Activated CD4-positive, alpha-beta T cell treated with anti-CD3 and anti-CD28 coated beads for 48 hours (primary cell): ENCODE measurements at places on chromosomes 11 and 22.
A peak's percentile ranks its signal among the peaks of the same experiment; 100 is the strongest.

DNA sequence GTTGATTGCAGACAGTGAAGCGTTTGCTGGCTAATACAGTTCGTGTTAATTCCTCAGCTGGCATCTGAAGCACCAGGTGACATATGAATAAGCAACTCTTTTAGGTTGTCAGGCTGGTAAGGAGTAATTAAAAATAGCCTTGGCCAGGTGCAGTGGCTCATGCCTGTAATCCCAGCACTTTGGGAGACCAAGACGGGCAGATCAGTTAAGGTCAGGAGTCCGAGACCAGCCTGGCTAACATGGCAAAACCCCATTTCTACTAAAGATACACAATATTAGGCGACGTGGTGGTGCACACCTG is 74.9 kb downstream of the CECR2 start:
- DNase-seq, result no peak

- DNase-seq, result peak; percentile 42
These were observed 798 bp downstream of the BCR start for GRCh38 chr22:23180893-23181720.

GRCh38 chr11:20238712-20239111 is 78.4 kb upstream of the DBX1 start:
- no peak for DNase-seq

DNA sequence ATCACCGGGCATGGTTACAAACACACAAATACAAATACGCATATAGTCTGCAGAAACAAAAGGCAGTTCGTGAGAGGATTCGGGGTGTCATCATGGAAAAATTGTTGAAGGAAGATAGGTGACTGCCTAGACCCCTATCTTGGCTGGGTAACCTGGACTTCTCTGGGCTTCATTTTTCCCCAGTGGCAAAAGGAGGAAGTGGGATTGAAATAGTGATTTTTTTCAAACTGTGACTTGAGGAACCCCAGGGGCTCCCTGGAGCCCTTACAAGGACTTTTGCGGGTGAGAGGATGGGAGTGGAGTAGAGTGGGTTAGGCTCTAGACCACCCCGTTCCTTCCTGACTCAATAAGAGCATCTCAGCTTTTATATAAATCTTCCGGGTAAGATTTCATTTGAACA is 1.0 kb upstream of the ELF5 start:
- no peak for DNase-seq

- no peak for DNase-seq
These were observed 49.7 kb downstream of the RTN4R start for GRCh38 chr22:20218326-20218872.

DNA sequence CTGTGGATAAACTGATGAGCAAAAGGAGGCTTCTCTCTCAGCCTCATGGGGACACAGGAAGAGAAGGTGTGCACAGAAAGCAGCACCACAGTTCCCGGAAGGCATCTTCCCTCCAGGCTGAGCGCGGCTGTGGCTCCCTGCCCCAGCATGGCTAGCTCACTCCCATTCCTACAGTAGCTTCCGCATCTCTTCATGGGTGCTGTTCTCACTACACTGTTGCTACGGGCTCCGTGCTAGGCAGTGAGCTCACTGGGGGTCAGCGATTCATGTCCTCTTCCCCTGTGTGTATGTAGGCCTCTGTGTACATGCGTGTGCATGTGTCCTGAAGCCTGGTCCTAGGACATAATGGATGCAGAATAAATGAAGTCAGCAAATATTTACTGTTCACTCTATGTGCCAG is 64.3 kb downstream of the MICAL3 start:
- DNase-seq, result no peak

- DNase-seq, result no peak
These were observed 97.4 kb upstream of the IGLL5 start for GRCh38 chr22:22789922-22790845.

DNA sequence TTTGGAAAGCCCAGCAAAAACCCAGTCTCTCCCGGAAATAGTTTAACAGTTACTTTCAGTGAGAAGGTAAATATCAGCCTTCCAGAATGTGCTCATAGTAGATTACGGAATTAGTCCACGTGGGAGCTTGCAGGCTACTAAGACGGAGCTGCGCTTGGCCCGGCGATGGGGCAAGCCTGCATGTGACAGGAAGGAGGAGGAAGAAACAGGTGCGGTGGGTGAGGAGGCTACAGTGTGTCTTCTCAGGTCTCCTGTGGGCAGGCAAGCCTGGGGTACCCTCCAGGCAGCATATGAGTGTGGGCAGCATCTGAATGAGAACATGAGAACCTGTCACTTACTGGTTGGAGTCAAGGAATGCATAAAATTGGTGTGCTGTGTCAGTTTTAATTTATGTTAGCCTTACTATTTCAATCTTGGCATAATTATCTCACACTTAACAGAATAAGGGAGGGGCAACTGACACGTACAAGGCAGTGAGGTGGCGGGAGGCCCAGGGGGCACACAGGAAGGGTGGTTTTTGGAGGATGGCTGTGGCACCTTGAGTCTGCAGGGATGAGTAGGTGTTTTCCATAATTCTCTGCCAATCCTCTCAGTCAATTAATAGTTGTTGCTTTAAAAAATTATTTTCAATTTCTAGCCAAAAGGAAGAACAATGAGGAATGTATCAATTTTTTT is 35.7 kb downstream of the CLMP start:
- DNase-seq, result peak; percentile 43

DNA sequence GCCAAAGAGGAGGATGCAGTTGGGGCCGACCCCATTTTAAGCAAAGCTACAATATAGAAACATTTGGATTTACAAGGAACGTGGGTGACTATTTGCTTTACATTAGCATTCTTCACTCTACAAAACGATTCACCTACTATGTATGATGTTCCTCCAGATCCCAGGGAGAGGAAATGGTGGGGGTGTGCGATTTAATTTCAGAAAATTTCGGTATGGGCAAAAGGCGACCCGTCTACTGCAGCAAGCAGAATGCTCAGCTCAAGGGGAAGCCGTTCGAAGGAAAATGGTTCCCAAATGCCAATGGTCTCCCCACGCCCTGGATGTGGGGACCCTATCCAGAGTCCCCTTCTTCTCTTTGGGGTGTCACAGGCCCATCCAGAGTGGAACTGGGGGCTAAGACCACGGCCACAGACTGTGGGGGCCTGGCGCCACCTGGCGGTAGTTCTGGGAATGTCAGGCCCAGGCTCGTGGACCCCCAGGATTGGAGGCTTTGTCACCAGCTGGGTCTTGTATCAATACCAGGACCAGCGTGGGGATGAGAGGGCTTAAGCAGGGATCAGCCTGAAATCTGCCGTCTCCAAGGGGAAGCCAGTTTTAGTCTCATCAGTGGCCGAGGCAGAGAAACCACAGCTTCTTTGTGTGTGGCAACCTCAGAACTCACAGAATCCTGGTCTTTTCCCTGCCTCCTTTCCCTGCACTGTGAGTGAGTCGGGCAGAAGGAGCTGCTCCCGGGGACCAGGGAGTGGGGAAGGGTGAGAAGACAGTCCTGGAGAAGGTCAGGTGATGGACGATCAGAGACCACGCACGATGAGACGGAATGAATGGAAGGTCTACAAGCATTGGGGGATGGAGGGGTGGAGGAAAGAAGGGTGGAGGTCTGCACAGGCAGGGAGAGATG is 8.4 kb downstream of the LRRC10B start:
- DNase-seq, result peak; percentile 66

DNA sequence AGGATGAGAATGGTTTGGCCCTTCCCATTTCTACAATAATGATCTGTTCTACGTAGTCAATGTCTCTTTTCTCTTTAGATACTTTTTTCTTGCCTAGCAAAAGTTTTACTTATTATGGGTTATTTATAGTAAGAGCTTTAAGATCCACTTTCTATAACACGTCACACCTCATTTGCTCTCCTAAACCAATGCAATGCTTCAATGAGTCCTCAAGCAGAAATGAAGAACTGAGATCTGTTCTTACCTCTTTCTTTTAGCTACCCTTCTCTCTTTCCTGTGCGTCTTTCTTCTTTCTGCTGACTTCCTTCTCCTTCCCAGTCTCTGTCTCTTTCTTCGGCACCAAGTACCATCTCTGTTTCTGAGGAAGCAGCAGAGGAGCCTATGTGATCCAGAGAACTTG is 61.8 kb downstream of the SNX19 start:
- no peak for DNase-seq

DNA sequence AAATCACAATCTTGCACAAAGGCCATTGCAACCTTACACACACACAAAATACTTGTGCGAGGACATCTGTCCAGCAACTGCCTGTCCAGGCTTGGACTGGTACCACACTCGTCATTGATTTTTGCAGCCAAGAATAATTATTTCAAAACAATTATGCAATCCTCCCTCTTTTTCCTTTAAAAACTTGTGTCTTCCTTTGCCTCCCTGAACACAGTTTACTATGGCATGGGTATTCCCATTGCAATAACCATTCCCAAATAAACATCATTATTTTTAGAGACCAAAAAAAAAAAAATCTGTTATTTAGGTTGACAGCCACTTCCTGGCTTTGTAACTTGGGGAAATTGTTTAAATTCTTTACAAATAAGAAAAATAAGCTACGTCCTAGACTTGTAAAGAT is 54.0 kb downstream of the C11orf91 start:
- DNase-seq, result no peak

- DNase-seq, result no peak
These were observed 91.0 kb downstream of the SERGEF start for GRCh38 chr11:17921659-17922415.

GRCh38 chr11:2401436-2401984 is 960 bp downstream of the TSSC4 start:
- no peak for DNase-seq

- DNase-seq, result no peak
These were observed 3.9 kb downstream of the IFITM10 start for GRCh38 chr11:1746511-1746931.

DNA sequence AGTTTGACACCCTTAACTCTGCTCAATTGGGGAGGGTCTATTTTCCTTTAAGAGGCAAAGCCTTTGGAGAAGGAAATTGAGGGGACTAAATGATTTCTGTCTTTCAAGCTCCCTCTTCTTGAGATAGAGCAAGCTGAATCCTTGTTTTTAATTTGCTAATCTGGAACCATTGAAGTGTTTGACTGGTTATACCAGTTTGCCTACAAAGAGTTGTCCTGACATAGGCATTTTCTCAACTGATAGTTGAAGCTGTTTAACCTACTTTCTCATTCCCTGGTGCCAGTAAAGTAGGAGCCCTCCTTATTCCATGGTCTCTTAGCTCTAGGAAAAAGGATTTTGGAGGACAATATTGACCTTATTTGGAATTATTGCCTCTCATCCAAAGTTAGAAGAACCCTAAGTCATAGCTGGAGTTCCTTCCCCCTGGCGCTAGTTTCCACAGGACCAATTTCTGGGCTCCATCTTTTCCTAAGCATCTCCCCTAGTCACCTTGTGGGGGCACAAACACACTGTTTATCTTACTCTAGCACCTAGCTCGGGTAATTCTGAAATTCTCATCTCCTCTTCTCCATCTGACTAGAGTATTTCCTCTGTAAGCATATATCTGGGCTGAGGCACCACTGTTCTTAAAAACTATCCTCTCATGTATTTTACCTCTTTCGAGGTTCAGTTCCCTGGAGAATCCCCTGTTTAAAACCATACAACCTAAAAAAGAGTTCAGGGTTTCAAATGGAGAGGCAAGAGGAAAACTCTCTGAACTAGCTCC is 7.4 kb downstream of the ZDHHC5 start:
- DNase-seq, result no peak
